ENCODE measurements at places on chromosomes 1 and 21.

DNA sequence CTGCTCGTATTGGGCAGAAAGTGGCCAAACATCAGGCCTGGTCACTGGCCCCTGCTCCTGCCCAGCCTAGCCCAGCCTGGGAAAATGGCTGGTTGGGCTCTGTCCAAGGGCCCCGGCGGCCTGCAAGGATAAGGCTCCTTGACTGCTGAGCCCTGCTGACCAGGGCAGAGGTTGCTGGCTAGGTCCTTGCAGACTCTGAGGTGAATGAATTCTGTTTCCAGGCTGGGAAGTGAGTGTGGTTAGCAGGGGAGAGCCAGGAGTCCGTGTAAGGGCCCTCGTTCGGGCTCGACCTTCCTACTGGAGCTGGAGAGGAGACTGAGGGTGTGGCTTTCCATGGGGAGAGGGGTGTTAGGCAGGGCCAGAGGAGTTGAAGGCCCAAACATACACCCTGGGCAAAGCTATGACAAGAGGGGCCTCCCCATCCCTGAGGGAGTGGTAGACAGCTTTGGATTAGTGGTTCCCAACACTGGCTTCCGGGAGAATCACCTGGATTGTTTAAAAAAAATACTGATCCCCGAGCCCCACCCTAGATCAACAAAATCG lies 20.6 kb downstream of the CSF1 start:
- DNase-seq: peak; percentile 77

DNA sequence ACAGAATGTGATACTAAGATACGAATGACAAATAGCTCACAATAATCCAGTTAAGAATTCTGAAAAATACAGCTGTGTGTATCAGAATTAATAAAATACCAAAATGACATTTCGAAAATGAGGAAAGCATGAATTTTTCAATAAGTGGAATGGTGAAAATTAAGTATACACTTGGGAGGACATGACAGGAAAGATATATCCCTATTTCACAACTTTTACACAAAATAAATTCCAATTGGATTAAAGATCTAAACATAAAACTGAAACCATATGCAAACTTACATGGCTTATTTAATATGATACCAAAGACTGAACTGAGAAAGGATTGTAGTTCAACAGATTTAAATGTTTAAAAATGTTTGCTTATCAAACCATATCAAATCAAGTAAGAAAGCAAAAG lies 510.4 kb upstream of the ADAMTS5 start:
- DNase-seq: no peak

- no peak for DNase-seq
These were observed 82.8 kb upstream of the BEND5 start for GRCh38 chr1:48859456-48859855.

- DNase-seq: no peak
These were observed 80.9 kb downstream of the NENF start for GRCh38 chr1:212513586-212513985.

- no peak for DNase-seq
These were observed 19.9 kb upstream of the ABCB10 start for GRCh38 chr1:229578168-229579058.

DNA sequence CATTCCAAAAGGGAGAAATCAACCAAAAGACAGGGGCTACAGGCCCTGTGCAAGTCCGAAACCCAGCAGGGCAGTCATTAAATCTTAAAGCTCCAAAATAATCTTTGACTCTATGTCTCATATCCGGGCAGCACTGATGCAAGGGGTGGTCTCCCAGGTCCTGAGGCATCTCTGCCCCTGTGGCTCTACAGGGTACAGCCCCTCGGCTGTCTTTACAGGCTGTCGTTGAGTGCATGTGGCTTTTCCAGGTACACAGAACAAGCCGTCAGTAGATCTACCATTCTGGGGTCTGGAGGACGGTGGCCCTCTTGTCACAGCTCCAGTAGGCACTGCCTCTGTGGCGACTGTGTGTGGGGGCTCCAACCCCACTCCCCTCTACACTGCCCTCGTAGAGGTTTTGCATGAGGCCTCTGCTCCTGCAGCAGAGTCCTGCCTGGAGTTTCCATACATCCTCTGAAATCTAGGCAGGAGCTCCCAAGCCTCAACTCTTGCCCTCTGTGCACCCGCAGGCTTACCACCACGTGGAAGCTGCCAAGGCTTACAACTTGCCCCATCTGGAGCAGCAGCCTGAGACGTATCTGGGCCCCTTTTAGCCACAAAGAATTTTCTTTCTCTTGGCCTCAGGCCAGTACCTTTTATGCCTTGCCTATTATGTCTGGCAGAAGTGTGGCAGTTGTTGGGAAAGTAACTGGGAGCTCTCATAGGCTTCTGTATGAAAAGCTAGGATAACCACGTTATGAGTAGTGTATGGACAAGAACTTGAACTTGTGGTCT lies 52.5 kb downstream of the POU2F1 start:
- DNase-seq: no peak

DNA sequence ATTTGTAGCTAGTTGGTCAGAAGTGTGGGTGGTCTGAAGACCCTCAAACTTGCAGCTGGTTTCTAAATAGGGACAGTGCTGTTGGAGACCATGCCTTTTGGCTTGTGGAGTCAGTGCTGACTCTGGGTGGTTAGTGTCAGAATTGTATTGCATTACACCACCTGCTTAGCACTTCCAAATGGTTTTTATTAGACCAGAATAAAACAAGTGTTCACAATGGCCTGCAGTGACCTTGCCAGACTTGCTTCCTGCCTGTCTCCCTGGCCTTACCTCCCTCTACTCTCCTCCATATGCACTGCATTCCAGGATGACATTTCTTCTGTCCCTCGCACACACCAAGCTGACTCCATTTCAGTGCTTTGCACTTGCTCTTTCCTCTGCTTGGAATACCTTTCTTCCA lies 72.7 kb upstream of the CNIH3 start:
- DNase-seq: no peak

DNA sequence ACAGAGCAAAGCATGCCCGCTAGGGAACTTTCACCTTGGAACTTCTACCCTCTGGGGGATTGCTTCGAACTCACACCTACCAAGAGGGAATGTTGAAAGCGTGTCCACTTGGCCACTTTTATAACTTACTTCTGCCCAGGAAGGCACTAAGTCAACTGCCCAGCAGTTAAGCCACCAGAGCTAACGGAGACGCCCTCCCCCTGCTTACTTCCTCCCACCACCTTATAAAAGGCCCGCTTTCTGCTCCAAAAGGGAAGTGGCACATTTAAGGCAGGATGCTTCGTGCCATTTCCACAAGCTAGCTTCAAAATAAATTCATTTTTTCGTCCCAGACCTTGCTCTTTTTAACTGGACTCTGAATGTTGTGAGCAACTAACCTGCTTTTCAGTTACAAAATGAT lies 3.2 kb upstream of the AK2 start:
- DNase-seq: no peak

GRCh38 chr1:2408859-2409276 lies 3.5 kb downstream of the PEX10 start:
- no peak for DNase-seq
